ENCODE measurements at places on chromosomes 7 and 10. TPM values are rescaled to one million over a fixed set of nuclear protein-coding genes. Genes with fewer than 3 reads are reported as not detected.

DNA sequence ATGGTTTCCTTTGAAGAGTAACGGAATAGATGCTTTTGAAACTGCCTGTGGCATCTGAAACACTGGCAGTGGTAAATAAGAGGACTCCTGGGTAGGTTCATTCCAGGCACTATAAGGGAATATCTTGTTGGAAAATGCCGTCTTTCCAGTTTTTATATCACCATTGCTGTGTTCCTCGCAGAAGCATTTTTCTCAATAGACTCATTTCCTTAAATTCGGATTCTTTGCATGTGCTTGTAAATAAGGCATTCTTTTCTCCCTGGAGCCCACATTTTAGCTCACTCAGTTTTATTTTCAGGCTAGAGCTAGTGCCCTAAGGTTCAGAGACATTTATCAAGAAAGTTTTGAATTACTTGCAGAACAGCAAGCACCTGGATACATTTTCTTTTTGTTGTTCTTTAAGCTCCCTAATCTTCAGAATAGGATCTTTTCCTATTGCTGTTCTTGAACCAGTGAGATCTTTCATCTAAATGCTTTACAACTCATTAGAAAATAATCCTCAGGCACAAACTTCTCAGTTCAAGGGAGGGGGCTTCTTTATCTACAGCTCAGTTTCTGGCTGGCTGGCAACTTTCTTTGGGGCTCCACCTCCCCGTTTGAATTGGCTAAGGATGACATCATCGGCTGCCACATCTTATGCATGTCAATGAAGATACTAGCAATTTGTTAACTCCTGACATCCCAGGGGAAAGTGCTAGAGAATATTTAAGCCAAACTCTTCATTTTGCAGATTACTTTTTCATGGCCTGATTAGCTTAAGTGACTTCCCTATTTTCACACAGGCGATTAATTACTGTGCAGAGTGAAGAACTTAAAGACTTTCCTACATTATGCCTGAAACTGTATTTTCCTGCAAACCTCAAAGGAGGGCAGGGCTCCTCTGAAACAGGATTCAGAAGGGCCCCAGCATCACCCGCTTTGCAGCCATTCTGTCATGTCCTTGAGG lies 133.7 kb upstream of the RSU1 start:
- peak; percentile 66 for DNase-seq

DNA sequence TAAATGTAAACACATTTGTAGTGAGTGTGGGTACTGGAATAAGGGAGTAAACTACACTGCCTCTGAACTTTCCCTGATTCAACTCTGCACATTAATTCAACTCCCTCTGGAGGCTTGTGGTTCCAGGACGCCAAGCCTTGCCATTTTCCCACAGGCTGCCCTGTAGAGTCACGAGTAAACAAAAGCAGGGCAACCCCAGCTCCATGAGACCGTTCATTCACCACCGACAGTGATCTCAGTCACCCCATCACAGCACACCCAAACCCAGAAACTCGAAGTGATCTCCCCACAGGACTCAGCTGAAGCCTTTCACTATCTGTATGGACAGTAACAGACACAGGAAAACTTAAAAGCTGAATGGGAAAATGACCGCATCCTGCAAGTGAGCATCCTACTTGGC lies 218.8 kb upstream of the FRMD4A start:
- peak; percentile 35 for DNase-seq

GRCh38 chr10:79105818-79106217 lies 37.1 kb downstream of the ZMIZ1 start:
- DNase-seq, result no peak

- DNase-seq, result no peak
Observed at GRCh38 chr10:102407425-102408130, 11.0 kb downstream of the PSD start.

DNA sequence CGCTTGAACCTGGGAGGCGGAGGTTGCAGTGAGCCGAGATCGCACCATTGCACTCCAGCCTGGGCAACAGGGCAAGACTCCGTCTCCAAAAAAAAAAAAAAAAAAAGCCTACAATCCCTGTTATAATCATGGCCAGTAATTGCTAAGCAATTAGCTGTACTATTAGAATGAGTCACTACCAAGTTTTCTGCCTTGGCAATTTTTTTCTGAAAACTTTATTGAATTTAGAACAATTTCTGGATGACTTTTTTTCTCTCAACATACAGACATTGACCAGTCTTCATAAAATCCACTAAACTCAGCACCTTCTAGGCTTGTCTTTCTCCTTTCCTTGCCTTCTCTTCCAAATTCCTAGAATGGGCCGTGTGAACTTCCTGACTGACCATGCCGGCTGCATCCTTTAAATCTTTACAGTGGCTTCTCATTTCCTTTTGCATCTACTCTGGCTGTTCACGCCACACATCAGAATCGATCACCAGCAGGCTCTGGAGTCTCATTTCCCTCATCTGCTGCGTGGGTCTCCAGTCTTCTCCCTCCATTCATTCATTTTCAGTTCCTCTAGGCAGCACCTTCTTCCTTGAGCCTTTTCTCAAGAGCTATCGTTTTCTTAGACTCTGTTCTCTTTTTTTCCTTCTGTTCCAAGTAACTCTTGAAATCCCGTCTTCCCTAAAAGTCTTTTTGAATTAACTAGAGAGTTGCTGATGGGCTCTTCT lies 107.9 kb downstream of the KAT6B start:
- DNase-seq, result no peak

DNA sequence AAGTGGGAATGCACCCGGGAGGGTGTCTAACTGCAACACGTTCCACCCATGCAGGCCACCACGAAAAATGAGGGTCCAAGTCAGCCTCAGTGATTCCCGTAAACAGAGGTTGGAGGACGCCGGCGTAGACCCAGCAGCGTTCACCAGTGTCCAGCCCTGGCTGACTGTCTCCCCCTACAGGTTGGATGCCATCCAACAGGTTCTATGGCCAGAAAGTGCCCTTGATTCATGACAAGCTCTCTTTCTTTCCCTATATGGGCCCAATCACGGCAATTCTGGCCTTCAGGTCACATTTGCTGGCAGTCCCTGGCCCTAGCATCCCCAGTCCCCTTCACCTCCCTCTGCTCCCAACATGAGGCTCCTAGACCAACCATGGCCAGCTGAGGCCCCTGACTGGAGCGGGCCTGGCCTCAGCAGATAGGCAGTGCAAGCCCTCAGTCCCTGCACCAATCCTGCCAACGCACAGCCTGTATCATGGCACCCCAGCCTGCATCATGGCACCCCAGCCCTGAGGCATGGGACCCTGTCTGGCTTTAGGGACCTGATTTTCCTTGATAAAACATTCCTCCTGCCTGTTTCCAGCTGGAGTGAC lies 227.4 kb downstream of the GRID1 start:
- DNase-seq, result no peak

DNA sequence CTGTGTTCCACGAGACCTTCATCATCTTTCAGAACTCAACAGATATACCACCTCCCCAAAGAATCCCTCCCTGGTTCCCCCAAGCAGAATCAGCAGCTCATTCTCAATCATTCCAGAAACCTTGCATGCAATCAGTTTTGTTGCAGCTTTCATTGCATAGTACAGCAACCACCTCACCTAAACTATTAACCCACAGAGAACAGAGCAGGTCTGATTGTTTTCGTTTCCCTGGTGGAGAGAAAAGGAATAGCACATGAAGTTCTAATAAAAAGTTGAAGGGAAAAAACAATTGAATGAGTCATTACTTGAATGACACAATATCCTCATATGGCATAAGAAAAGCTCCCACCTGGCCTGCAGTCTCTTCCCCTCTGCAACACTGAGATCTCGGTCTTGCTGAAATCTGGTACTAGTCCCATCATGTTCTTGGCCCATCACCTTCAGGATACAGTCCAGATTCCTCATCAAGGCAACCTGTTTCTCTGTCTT lies 147.1 kb upstream of the GDF10 start:
- DNase-seq, result no peak

DNA sequence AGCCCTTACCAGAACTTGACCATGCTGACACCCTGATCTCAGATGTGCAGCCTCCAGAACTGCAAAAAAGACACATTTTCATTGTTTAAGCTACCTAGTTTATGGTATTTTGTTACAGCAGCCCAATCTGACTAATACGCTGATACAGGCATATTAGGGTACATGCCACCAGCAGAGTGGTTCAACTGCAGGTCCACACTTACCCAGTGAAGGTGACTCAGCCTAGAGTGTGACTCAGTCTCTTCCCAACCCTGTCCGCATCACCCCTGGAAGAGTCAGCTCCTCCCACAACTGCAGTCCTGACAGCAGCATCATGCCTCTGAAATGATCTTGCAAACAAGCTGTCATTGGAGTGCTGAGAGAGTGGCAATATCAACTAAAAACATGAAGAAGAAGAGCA lies 30.8 kb upstream of the GOT1 start:
- peak; percentile 79 for DNase-seq

DNA sequence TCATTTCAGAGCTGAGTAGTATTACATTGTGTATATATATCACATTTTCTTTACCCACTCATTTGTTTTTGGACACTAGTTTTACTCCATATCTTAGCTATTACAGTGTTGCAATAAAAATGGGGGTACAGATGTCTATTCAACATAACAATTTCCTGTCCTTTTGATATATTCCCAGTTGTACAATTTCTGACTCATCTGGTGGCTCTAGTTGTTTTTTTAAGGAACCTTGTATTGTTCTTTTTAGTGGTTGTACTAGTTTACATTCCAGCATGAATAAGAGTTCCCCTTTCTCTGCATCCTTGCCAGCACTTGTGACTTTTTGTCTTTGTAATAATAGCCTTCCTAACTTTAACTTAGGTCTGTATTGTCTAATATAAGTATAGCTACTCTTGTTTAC lies 739.9 kb downstream of the XPNPEP1 start:
- peak; percentile 72 for DNase-seq

GRCh38 chr7:142485617-142486226 lies 227.9 kb upstream of the PRSS58 start:
- no peak for DNase-seq

- no peak for DNase-seq
Observed at GRCh38 chr7:157855452-157856213, 518.8 kb downstream of the DNAJB6 start.

GRCh38 chr7:43647673-43648472 lies 65.0 kb downstream of the STK17A start:
- peak; percentile 100 for DNase-seq

DNA sequence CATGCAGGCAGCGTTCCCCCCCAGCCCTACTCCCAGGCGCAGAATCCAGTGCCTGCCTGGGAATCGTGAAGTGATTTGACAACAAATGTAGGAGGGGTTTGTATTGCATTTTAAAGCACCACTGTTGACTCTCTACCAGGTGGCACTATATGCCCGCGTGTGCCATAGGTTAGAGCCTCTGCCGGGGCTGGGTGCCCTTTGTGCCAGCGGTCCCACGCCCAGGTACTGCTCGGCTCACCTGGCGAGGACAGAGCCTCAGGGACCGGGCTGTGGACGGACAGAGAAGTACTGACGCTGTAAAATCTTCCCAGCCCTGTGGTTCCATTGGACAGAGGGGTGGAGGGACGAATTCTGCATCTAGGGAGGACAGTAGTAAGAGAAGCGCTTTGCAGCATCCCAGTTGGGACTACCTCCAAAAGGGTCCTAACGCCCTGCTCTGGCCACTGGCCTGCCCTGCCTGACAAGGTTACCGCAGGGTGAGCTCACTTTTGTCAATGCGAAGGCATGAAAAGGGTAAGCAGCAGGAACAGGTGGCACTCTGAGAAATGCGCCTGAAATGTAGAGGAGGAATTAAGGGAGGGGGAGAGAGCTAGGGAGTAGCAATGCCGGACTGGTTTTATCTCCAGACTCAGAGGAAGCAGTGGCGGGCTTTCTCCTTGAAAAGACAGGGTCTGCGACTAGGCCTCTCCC lies 788 bp upstream of the CACNA2D1 start:
- no peak for DNase-seq

- no peak for DNase-seq
Observed at GRCh38 chr10:74167443-74167842, 16.4 kb downstream of the ADK start.

- peak; percentile 11 for DNase-seq
Observed at GRCh38 chr7:151174246-151175046, 7.0 kb upstream of the GBX1 start.

DNA sequence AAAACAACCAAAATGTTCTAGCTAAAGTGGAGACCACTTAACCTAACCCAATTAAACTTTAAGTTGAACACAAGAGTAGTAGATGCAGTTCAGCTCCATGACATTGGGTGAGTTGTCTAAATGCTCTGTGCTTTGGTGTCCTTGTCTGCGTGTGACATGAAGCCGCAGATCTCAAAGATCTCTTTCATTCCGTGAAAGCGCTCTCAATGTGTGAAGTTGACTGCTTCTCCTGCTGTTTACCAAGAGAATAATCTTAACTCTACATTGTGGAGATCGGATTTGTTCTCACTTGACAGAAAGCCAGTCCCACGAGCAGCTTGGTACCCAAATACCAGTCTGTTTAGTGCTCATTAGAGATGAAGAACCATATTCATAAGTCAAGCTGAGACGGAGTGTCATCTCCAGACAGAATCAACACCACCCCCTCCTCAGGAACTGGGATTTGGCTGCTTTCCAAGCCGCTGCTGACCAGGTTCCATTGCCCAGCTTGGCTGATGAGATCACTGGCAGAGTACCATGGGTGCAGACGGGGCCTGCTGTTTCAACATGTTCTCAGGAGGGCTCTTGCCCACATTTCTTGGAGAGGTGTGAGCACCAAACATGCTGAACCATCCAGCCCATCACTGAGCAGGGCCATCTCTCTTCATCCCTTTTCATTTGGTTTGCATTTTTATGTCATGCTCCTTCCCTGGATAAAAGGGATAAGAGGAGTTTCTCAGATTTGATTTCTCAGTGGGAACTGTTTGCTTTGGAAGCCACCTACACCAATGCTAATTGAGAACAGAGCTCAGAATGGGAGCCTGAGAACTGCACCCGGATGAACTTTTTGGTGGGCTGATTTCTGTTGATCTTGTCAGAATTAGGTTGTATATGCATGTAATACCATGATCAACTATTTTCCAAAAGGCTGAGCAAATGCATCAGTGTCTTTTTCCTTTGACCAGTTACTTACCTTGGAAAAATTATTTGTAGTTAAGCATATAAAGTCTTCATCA lies 95.8 kb upstream of the AGBL3 start:
- DNase-seq, result peak; percentile 57

LIPN gene
- not detected for total RNA-seq

PVRIG gene
- not detected for total RNA-seq

PODXL gene
- total RNA-seq, result 1.4 TPM

TFPI2 gene
- 48.9 TPM for total RNA-seq

GRID2IP gene
- total RNA-seq, result not detected

C7orf33 gene
- not detected for total RNA-seq

TECTB gene
- total RNA-seq, result not detected
